ENCODE measurements at places on chromosomes 2 and 18.

GRCh38 chr2:113104054-113104611 lies 23.3 kb upstream of the IL1RN start:
- no peak for DNase-seq

DNA sequence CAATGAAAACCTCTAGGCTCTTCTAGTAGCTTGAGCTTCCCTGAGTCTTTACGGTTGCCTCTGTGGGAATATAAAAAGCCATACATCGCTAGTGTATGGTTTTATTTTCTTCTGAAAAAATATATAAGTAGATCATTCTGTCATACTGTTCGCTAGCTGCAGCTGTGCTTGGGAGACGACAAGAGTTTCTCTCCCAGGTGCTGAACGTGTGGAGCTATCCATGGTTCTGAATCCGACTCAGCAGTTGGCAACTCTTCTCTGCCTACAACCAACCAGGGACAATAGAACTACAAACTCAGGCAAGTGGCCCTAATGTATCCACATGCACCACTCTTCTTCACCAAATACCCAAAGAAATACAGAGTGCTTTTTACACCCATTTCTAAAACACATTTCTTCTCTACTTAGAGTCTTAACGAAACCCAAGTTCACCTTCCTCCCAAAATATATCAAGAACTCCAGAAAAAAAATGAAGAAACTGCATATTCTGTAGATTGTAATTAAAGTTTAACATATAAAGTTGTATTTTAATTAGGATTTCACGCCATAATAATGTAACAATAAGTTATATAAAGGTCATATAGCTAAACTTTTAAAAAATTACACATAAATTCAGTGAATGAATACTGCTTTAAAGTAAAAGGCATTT lies 2.2 kb upstream of the KCNH7 start:
- DNase-seq, result no peak

GRCh38 chr2:160836755-160837154 lies 323.5 kb upstream of the TANK start:
- no peak for DNase-seq

GRCh38 chr2:48583961-48584360 lies 33.7 kb upstream of the GTF2A1L start:
- no peak for DNase-seq

- DNase-seq, result no peak
These were observed 14.4 kb downstream of the COPS9 start for GRCh38 chr2:240121675-240122074.

DNA sequence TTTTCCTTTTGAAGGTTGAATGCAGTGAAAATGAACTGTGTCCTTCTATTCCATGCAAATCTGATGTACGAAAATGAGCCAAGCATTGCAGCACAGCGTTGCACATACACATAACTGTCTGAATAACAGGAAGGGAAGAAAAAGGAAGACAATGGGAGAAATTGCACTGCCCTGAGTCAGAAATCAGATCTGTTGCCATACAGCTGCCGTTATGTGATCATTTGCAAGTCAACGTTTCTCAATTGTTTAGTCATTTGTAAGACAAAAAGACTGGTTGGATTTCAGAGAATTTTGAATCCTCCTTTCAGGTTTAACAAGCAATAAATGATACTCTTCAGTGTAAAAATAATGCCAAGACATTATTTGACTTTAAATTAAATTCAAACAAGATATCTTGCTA lies 284.1 kb downstream of the DSEL start:
- no peak for DNase-seq

DNA sequence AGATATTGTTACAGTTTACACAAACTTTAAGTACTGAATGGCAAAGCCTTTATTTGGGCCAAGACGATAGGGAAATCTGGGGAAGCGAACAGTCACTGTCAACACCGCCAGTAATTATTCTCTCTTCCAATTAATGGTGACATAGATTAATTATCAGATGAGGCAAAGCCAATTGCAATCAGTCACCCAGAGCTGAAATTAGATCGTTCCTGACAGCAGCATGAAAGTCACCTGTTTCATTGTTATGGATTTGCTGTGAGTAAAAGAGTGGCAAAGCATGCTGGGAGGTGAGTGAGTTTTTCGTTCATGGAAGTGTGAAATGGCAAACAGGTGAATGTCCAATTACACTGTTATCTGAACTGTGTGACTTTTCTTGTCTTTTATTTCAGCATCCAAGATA lies 164.8 kb upstream of the KLHL14 start:
- no peak for DNase-seq

DNA sequence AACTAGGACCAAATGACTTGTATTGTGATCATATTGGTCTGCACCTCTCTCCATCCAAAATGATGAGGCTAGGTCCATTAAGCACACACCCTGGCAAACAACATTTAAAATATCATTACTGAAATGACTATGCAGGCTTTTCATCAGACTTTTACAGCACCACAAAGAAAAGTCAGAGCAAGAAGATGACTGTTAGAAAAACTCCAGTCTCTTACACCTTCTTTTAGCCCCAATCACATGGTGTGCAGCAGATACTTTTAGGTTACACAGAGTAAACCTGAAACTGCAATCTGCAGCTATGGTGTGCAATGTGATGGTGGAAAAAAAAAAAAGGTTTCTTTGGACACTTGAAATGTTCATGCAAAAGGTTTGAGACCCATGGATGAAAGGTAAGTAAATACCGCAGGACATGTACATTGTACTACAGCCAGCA lies 5.4 kb upstream of the POLI start:
- no peak for DNase-seq

All from activated naive CD4-positive, alpha-beta T cell (primary cell).